ENCODE measurements at places on chromosomes 11 and 22.

DNA sequence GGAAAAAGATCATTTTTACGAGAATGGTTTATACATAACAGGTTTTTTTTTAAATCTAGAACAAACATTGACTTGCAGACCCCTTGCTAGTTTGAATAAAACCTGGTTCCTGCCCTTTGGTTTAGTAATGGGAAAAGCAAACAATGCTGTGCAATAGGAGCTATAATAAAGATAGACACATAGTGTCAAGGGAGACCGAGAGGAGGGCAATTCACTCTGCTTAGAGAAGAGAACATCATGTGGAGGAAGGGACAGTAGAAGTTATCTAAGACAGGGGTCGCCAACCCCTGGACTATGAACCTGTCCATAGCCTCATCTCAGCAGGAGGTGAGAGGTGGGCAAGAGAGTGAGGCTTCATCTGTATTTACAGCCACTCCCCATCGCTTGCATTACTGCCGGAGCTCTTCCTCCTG lies 7.0 kb upstream of the RDX start:
- no peak for DNase-seq

DNA sequence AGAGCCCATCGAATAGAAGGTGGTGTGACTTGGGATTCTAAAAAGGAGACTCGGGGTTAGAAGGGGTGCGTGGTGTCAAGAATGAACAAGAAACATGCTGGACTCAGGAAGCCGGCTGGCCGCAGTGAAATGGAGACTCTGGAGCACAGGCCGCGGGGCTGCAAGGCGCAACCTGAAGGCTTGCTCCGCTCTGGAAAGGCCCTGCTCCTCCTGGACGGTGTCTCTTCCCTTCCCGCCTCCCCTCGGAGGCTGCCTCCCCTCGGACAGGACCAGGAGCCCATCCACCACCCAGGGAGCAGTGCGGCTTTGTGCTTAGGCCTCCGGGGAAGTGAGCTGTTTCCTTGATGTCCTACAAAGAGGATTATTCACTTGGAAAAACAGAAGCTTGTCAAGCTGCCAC lies 170.1 kb downstream of the OPCML start:
- no peak for DNase-seq

DNA sequence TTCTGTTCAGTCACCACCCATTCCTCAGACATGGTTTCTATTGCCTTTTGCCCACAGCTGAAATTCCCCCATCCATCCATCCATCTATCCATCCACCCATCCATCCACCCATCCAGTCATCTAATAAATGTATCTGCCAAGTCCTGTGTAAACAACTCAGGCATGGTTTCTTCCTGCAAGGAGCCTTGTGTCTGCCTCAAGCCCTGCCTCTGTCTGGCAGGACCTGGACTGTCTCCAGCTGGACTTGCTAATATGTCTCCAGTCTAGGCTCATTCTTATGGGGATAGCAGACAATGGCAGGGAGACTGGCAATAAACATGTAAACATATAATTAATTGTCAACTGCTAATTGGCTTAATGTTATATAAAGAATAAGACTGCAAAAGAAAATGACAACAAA lies 64.7 kb upstream of the AMPD3 start:
- DNase-seq = no peak

DNA sequence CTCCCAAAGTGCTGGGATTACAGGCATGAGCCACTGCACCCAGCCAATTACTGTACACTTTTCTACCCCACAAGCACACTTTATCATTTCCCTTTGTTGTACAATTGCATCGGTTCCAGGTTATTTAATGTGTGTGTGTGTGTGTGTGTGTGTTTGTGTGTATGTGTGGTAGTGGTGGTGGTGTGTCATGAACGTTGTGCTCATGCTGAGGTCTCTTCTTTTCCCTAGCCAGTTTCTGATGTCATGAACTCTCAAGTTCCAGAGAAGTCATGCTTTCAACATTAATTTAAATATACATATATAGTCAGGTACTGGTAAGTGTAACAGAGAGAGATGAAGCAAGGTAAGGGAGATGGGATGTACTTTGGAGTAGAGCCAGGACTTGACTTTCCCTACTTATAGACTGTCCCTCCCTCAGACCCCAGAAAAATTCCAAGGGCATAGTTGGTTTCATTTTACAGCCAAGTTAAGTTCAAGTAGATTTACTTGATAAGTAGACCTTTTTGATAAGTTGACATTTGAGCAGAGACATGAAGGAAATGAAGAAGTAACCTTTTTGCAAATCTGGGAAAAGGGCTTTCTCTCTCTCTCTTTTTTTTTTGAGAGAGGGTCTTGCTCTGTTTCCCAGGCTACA lies 42.7 kb downstream of the WEE1 start:
- DNase-seq = no peak

- no peak for DNase-seq
Observed at GRCh38 chr11:106503901-106504300, 426.4 kb downstream of the AASDHPPT start.

- DNase-seq = no peak
Observed at GRCh38 chr11:34236572-34236971, 121.2 kb downstream of the ABTB2 start.

DNA sequence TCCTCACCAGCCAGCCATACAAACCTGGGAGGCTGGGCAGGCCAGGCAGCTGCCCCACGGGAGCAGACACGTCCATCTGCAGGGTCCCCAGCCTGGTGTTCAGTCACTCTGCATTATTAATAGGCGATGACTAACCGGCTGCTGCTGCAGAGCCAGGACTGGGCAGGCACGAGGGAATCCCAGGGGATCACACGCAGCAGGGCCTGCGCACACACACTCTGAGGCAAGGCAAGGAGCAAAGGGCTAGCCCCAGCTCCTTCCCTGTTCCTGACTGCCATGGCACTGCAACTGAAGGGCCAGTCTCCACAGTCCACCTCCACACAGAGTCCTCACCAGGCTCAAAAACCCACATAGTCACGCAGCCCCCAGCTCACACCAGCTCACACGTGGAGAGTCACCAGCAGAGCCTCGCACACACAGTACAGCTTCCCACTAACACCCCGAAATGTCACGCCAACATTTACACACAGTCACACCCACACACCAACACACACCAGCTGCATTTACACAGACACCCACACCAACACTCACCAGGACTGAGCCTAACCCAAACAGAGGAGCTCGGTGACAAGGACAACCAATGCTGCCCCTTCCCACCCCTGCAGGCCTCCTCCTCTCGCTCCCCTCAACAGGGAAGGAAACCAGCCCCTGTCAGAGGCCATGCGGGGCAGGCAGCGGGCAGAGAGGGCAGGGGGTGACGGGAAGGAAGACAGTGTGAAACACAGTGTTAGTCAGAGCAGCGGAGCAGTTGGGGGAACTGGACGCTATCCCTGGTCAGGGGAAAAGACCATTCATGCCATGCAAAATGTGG lies 47.3 kb downstream of the NRXN2 start:
- DNase-seq = no peak

- DNase-seq = no peak
Observed at GRCh38 chr11:115251126-115251525, 253.1 kb downstream of the CADM1 start.

DNA sequence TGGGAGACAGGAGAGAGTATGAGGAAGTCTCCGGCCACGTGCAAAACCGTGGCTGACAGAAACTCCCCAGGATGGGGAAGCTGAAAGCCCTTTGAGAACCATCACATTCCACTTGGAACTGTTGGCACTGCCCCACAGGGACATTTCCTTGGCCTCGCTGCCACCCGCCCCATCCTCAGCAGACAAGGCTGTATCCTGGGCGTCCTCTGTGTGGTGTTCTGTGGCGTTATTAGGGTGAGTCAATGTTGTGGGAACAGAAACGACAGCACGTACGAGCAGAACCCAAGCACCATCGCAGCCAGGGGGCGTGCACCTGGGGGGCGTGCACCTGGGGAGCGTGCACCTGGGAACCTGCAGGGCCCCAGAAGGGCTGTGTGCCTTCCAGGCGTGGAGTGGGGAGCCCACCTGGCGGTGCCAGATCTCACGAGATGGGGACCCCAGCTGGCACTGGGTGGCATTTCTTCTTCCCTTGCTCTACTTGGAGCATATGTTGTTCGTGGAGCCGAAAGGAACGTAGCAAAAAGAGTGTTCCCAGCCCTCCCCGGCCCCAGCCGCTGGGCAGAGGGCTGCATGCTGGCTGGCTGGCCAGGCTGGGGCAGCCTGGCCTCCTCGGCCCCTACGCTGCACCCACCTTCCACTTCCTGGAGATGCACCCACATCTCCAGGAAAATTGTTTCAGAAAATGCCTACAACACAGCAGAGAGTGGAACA lies 35.4 kb downstream of the NFAM1 start:
- DNase-seq = no peak

DNA sequence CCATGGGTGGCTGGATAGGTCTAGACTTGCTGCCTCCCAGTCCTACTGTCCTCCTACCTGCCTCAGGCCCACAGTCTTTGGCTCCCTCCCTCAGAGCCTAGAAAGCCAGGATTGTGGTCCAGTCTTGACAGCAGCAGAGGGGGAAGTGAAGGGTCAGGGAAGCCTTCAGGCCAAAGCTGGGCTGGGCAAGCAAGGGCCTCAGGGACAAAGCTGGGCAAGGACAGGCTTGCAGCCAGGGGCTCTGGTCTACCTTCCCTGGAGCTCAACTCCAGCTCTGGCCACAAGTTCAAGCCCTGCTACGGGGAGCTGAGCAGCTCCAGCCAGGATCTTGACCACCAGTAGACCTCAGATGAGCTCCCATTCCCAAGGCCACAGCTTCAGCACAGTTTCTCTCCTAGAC lies 14.9 kb downstream of the LMO1 start:
- DNase-seq = no peak

Data from cortex of kidney (tissue), 1 donor.